ENCODE measurements at places on chromosomes 2 and 18.
A peak's percentile ranks its signal among the peaks of the same experiment; 100 is the strongest.

GRCh38 chr18:48314690-48315089, 94.5 kb downstream of the ZBTB7C start:
- no peaks in the 10 kb centered on the region for H3K36me3 ChIP-seq
- H3K27ac ChIP-seq = no peak overlapping the region
- no peak overlapping the region for H3K4me3 ChIP-seq
- peaks cover 2% of the 10 kb centered on the region for H3K27me3 ChIP-seq

DNA sequence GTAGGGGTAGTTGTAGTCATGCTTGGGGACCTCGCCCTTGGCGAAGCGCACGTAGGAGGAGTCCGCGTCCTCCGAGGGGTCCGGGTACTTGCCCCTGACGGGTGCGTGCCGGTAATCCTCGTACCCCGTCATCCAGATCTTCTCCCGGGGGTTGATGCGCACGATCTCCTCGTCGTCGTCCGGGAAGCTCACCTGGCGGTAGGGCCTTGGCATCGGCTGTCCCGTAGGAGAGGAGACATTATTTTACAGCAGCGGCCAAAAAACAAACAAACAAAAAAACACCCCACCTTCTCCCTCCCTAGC, 86.3 kb downstream of the ACTR2 start:
- peaks cover 22% of the 10 kb centered on the region for H3K36me3 ChIP-seq
- DNase-seq = no peak
- H3K27ac ChIP-seq = no peak overlapping the region

- no peaks in the 10 kb centered on the region for H3K4me1 ChIP-seq
- no peaks in the 10 kb centered on the region for H3K27me3 ChIP-seq
- H3K4me3 ChIP-seq = no peak overlapping the region
- no peaks in the 10 kb centered on the region for H3K36me3 ChIP-seq
Measured at GRCh38 chr2:44120428-44120827, 48.2 kb upstream of the PPM1B start.

- peaks cover 3% of the 10 kb centered on the region for H3K36me3 ChIP-seq
- peaks cover 9% of the 10 kb centered on the region for H3K27me3 ChIP-seq
- H3K27ac ChIP-seq = no peak overlapping the region
Measured at GRCh38 chr2:72084584-72084976, 63.1 kb downstream of the CYP26B1 start.

- H3K4me1 ChIP-seq = peaks cover 6% of the 10 kb centered on the region
- no peaks in the 10 kb centered on the region for H3K36me3 ChIP-seq
- DNase-seq = no peak
- H3K27me3 ChIP-seq = peaks cover 9% of the 10 kb centered on the region
Measured at GRCh38 chr2:235352541-235352940, 141.3 kb upstream of the AGAP1 start.

DNA sequence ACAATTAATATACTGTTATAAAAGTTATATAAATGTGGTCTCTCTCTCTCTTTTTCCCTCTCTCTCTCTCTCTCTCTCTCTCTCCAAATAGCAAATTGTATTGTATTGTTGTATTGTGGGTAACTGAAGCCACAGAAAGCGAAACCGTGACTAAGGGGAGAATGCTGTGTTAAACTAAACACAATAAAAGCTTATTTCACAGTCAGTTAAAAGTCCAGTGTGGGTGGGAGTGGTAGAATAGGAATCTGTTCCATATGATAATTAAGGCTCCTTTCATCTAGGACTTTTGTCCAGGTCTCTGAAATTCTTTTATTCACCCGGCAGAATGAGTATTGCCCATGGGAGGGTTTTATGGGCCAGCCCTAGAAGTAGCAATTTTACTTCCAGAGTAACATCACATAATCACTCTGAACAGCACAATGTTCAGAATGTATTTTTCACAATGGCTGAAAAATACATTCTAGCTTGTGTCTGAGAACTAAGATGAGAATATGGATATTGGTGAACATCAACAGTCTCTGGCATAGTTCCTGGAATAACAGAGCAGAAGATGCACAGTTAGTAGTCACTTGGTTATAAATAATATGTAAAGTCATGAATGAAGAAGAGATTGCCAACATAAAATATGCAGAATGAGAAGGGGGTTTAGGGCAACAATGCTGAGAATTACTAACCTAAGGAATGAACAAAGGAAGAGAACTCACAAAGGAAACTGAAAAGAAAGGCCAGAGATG, 399.1 kb downstream of the PLCL1 start:
- no peaks in the 10 kb centered on the region for H3K36me3 ChIP-seq
- peaks cover 8% of the 10 kb centered on the region for H3K4me1 ChIP-seq
- no peak overlapping the region for H3K4me3 ChIP-seq
- no peak for DNase-seq
- H3K27ac ChIP-seq = no peak overlapping the region

DNA sequence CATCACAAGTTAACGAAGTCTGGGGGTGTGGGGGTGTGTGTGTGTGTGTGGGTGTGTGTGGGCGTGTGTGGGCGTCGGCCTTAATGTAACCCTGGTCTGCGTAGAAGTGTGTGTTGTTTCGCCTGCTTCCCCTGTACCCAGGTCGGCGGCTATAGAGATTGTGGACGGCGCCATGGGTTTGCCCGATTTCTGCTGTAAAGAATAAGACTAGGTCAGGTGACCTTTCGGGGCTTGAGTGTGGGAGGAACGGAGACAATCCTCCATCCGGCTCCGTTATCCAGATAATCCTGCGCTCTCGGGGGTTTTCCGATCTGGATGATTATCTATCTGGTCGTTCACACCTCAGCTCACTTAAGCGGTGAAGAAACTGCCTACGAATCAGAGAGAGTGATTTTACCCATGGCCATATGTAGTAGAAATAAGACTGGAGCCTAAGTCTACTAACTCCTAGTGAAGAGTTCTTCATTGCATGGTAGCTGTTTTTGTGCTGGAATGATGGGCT, 543 bp downstream of the HADHB start:
- H3K27me3 ChIP-seq = peaks cover 3% of the 10 kb centered on the region
- DNase-seq = peak; percentile 26
- H3K4me1 ChIP-seq = peaks cover 24% of the 10 kb centered on the region
- peak overlapping the region; percentile 99 for H3K4me3 ChIP-seq
- H3K27ac ChIP-seq = peak overlapping the region; percentile 84
